NAMALWA (cell line): ENCODE measurements at places on chromosomes 16 and 17.

DNA sequence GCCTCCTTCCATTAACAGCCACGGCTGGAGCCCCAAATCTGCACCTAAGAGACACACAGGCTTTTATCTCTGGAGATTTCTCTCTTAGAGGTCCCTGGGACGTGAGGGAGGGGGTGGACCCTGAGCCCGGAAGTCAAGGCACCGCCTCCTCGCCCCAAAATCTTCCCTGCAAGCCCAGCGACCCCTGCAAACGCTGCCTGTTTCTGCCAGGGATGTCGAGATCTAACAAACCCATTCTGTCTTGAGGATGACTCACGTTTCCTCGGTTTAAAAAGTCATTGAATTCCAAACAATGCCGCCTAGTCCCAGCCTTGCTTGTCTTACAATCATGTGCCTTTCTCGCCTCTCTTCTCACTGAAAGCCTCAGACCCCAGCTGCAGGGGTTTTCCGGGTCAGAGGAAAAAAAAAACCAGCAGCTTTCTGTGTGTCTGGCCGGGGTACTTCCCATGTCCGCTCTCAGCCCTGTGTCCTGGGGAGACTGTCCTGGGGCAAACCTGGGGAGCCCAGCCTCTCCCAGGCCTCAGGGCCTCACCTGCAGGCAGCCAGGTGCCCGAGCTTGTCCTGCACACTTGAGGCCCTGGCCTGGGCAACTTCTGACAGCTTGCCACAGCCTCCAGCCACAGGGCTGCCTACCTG lies 15.4 kb downstream of the ARL2BP start:
- no peak for DNase-seq

- DNase-seq, result no peak
Observed at GRCh38 chr17:61208301-61209105, 191.1 kb upstream of the TBX2 start.

- no peak for DNase-seq
Observed at GRCh38 chr17:40355804-40356758, 8.5 kb downstream of the GJD3 start.

- peak; percentile 48 for DNase-seq
Observed at GRCh38 chr17:73646409-73647300, 2.4 kb upstream of the SDK2 start.

- DNase-seq, result no peak
Observed at GRCh38 chr17:43818966-43819365, 14.0 kb downstream of the MPP3 start.

- DNase-seq, result no peak
Observed at GRCh38 chr17:66123163-66123562, 68.8 kb downstream of the CEP112 start.

DNA sequence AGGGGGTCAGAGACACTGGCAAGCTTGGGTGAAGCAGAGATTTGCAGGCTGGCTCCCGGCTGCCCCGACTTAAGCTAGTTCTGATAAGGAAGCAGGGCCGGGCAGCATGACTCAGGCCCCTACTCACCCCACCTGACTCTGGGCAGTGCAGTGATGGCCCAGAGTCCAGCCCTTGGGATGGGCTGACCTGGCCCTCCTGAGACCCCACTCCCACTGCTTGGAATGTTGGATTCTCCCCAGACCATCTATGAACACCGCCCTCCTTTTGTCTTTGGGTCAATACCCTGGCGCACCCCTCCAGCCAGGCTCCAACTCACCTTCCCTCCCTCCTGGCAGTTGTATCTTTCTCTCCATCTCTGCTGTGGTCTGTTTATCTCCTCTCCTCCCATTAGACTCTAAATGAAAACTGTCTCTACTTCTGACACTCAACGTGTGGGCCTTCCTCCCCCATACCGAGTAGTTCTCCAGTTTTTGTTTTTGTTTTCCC lies 21.0 kb downstream of the LGALS3BP start:
- no peak for DNase-seq

GRCh38 chr16:11094857-11095565 lies 150.6 kb downstream of the CLEC16A start:
- peak; percentile 65 for DNase-seq

DNA sequence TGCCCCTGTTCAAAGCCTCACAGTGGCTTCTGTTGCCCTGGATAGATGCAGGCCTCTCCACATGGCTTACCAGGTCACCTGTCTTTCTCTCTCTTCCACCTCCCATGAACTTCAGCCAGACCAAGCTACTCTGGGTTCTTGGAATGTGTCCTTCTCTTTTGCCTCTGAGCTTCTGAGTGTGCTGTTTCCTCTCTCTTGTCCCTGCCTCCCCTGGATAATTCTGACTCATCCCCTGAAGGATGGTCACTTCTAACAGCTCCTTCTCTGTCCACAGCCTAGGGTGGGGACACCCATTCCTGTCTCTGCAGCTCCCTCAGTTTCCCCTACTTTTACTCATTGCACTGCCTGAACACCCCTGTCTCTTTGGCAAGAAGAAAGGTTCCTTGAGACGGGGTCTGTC lies 2.9 kb downstream of the GUCY2D start:
- DNase-seq, result no peak

- no peak for DNase-seq
Observed at GRCh38 chr16:12092544-12092921, 116.0 kb downstream of the SNX29 start.

GRCh38 chr17:37488607-37489196 lies 989 bp upstream of the DUSP14 start:
- peak; percentile 60 for DNase-seq

- DNase-seq, result no peak
Observed at GRCh38 chr17:78999947-79000395, 9.6 kb downstream of the CANT1 start.

- DNase-seq, result no peak
Observed at GRCh38 chr16:58057121-58057520, 31.6 kb downstream of the MMP15 start.

DNA sequence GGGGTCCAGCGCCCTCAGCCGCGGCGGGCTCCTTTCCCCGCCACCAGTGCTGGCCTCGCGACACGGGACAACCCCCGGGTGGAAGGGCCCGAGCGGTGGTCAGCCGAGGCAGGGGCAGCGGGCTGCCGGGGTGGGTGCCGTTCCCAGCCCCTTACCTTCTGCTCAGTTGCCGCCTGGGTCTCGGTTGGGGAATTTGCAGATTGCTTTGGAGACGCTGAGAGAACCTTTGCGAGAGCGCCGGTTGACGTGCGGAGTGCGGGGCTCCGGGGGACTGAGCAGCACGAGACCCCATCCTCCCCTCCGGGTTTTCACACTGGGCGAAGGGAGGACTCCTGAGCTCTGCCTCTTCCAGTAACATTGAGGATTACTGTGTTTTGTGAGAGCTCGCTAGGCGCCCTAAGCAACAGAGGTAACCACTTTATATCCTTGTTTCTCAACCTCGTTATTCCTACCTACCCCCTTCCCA lies 381 bp downstream of the CTNS start:
- DNase-seq, result no peak

DNA sequence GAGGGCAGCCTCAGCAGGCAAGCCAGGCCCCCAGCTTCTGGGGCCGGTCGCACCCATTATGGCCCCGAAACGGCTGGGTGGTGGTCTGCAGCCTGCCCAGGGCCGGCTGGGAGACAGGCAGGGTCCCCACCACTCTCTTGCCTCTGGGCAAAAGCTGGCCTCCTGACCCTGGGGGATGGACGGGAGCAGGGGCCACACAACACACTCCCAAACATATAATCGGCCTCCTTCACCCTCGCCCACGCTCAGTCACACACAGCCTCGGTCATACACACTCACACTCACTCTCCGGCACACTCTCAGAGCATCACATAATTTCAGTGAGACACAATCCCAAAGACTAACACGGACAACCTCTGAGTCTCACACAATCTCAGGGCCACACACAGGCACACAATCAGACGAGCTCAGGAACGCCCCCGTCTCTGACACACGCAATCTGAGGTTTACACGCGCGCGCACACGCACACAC lies 589 bp downstream of the PEMT start:
- no peak for DNase-seq

GRCh38 chr17:10610884-10611283 lies 46.2 kb downstream of the MYH3 start:
- no peak for DNase-seq

- DNase-seq, result peak; percentile 49
Observed at GRCh38 chr17:78137392-78138203, 7.0 kb downstream of the TMC8 start.

DNA sequence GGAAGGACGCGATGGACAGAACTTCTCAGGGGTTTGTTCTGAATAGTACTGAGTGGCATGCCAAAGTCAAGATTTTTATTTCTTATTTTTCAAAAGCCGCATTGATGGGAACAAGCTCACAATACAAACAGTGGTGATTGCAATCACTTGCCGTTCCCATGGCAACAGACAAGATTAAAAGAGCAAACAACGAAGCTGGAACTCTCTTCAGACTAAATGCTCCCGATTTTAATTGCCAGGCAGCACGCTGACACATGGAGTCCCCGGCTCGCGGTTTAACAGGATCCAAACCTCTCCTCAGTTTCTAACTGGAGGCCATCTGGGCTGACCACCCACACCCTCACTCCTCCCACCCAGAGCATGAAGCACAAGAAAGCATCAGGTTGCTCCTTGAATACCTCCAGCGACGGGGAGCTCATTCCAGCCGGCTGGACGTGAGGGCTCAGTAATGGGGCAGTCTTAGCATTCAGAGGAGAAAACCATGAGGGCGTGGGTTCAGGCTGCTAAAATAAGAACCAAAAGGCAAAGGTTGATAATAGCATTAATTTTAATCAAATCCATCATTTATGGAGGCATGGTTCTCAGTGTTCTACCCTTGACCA lies 41.5 kb downstream of the AIPL1 start:
- no peak for DNase-seq

- peak; percentile 42 for DNase-seq
Observed at GRCh38 chr16:642189-643049, 791 bp downstream of the MCRIP2 start.

DNA sequence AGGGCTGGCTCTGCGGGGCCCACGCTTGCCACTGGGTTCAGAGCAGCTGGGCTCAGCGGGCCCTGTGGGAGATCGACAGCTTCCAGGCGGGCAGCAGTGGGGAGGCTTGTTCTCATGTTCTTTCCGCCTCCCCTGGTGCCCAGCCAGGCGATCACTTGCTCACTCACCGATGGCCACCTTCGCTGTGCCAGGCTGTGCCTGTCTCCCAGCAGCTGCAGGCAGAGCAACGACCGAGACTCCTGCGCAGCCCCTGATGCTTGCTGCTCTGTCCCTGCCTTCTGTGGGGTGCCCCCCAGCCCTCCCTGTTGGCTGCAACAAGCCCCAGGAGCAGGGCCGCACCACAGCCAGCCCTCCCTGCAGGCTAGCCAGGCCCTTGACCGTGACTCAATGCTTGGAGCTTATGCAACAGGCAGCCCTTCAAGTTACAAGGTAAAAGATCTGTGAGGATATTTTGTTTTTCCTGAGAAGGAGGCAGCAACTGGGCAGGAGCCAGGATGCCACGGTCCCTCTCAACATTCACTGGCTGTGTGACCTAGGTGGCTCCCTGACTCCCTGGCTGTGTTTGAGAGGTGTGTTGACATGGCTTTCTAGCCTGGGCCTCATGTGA lies 9.6 kb upstream of the SPNS2 start:
- no peak for DNase-seq

GRCh38 chr17:77540975-77541374 lies 400.2 kb downstream of the SEC14L1 start:
- no peak for DNase-seq

DNA sequence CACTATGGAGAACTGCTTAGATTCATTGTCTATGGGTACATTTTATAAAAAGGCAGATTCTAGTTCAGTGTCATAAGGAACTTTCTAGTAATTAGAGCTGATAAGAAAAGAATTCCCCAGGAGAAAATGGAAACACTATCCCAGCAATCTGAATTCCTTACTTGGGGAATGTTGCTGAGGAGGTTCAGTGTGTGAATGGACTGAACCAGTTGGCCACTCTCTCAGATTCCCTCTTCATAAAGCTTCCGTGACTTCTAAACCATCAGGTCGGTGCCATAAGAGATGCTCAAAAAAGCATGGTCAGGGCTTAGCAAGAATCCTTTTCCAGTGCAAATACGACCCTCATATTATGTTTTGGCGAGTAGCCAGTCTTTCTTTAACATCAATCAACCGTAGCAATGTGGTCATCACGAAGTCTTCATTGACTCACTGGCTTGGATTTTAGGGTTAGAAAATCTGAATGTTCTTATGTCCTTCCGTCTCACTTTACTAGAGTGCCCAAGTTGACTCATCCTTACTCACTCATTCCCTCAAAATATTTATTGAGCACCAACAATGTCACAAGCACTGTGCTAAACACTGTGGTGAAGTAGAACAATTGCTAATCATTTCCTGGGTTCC lies 102.7 kb upstream of the HLF start:
- no peak for DNase-seq

DNA sequence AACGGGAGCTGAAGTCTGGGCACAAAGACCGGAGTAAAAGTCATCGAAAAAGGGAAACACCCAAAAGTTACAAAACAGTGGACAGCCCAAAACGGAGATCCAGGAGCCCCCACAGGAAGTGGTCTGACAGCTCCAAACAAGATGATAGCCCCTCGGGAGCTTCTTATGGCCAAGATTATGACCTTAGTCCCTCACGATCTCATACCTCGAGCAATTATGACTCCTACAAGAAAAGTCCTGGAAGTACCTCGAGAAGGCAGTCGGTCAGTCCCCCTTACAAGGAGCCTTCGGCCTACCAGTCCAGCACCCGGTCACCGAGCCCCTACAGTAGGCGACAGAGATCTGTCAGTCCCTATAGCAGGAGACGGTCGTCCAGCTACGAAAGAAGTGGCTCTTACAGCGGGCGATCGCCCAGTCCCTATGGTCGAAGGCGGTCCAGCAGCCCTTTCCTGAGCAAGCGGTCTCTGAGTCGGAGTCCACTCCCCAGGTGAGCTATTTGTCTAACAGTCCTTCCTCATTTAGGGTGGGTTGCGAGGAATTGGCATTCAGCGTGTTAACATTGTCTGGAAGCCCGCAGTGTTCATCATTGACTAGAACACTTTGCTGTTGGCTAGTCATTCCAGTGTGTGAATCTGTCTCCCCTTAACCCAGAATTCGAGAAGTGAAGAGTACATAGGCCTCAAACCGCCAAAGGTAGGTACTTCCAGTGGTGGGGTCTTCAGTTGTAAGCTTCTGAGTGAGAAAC lies 1.5 kb downstream of the CDK12 start:
- DNase-seq, result peak; percentile 48

DNA sequence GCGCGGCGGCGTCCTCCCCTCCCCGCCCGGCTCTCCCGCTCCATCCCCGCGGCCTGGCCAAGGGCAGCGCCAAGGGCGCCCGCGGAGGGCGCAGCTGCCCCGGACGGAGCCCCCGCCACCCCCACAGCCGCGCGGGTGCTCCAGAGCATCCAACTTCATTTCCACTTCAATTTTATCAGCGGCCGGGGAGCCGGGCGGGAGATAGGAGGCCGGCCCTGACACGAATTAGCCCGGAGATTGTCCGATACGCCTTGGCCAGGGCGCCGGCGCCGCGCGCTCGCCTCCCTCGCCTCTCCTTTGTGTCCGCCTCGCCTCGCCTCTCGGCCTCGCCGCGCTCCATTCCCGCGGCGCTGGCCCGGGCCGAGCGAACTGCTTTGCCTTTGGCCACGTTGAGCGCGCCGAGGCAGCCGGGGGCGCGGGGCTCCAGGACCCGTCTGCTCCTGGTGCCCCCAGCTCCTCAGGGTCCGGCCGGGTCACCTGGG lies 129.1 kb upstream of the LHX1 start:
- DNase-seq, result no peak

- DNase-seq, result no peak
Observed at GRCh38 chr17:56985371-56986162, 7.6 kb downstream of the SCPEP1 start.
